Stimulated activated CD4-positive, alpha-beta T cell treated with anti-CD3 and anti-CD28 coated beads, Interleukin-2, amount 100 ng/mL, for 4 hours (primary cell): ENCODE measurements at places on chromosomes 3 and 15.

- DNase-seq, result peak; percentile 63
Observed at GRCh38 chr3:134473868-134474546, 11.8 kb downstream of the ANAPC13 start.

DNA sequence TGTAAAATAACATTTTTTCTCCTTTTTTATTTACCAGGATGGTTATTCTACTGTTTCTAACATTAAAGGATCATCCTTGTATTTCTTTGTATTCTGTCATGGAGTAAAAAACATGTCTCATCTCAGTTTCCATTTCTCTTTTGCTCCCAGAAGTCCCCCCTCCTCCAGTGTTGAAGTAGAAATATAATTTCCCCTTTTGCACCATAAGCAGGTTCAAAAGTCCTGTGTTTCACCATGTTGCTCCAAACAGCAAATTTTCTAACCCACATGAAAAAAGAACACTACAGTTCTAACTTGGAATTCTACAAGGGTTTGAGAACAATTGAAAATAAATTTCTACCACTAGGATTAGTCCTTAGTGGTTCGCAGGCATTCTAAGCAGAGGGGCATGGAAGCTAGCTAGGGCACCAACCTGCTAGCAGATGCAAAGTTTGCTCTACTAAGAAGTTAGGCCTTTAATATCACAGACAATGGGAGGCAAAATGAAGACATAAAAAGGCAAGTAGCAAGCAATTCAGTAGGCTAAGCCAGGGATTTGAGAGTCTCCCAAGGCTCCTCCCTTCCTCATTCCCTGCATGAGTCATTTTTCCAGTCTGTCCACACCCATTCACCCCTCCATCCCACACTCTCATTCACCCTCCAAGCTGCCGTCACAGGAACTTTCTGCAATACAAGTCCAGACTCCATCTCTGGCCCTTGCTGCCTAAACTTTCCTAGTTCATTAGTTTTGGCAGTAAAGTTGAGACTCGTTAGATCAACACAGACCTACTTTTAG lies 2.3 kb upstream of the MBNL1 start:
- DNase-seq, result no peak

DNA sequence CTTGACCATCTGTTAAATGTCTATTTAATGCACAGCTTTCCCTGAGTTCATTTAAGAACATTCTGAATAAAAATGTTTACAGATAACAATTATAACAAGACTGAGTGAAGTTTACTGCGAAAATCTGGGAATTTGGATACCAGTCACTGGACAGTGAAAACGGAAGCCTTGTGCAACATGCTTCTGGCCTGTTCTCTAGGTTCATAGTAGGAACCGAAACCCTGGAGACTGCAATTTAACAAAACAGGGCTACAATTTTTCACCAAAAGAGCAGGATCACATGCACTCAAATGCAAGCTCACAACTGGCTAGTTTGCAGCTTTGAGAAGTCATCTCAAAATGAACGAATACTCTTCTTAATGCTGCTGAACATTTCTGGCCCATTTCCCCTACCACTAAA lies 435.9 kb downstream of the NR2F2 start:
- DNase-seq, result no peak

DNA sequence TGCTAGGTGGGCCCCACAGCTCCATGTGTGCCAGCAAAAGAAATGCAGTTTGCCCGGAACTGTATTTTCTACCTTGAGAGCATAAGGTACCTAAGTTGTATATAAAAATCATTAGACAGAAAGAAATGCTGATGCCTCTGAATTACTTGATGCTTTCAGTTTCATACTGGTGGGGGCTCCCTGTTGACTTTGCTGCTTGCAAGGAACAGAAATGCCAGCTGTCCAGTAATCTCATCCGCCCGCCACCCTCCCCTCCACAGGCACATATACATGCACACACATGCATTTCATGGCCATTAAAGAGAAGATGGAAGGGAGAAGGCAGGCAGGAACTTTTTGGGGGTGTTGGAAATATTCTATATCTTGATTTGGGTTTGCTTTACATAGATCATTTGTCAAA lies 38.4 kb downstream of the LIMD1 start:
- no peak for DNase-seq

- DNase-seq, result no peak
Observed at GRCh38 chr3:111819927-111820326, 39.1 kb upstream of the PHLDB2 start.

- DNase-seq, result no peak
Observed at GRCh38 chr3:111906656-111907055, 47.6 kb downstream of the PHLDB2 start.

- no peak for DNase-seq
Observed at GRCh38 chr15:67859331-67859946, 19.6 kb upstream of the RNU6-1 start.

- DNase-seq, result no peak
Observed at GRCh38 chr3:66478960-66479359, 21.9 kb downstream of the LRIG1 start.

- DNase-seq, result no peak
Observed at GRCh38 chr15:57144448-57144847, 226.0 kb downstream of the TCF12 start.

DNA sequence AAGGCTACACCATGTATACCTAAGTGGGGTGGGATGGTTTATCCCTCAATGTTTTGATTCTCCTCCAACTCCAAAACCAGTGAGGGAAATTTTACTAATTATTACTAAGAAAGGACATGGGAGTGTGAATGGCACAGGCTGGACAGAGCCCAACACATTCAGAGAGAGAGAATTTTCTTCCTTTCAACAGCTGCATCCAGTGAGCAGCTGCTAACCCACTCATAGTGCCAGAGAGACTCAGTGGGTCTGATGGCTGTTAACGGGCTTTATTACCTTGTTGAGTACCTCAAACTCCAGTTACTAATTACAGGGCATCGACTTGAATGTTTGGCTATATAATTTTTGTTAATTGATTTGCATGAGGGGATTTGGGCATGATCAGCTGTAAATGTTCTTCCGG lies 75.8 kb downstream of the RORA start:
- no peak for DNase-seq
